ENCODE measurements at places on chromosomes 3 and 15. TPM values are rescaled to one million over a fixed set of nuclear protein-coding genes. Genes with fewer than 3 reads are reported as not detected.
A peak's percentile ranks its signal among the peaks of the same experiment; 100 is the strongest.

DNA sequence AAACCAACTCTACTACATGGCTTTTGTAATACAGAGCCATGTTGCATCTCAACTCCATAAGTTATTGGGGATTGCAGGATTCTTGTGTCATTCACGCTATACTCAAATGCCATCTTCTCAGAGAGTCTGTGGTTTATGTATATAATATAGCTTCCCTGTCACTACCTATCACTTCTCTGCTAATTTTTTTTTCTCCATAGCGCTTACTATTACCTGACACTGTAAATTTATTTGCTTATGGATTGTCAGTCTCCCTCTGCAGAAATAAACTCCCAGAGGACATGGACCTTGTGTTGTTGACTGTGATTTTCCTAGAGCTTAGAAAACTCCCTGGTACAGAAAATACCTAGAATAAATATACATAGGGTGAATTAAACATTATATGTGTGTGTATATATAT lies 990.5 kb downstream of the TBL1XR1 start:
- no peak for DNase-seq

The SIDT1 gene
- 116 TPM for total RNA-seq

DNA sequence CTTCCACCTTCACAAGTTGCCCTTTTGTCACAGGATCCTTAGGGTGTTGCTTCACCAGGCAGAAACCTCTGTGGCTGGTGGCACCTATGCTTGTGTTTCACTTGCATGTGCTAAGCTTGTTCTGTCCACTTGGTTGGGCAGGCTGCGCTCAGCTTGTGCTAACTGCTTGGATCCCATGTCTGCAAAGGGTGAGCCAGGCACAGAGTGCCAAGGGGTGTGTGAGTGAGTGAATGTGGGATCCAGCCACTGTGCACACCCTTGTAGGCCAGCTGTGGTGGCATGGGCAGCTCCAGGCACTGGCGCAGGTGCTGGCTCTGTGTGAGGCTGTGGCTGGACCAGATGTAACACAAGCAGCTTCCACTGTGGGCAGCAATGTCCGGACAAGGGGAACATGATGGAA lies 728.7 kb upstream of the ROBO1 start:
- DNase-seq = no peak

GRCh38 chr15:92343924-92344643 lies 49.6 kb upstream of the ST8SIA2 start:
- no peak for DNase-seq

The COL6A6 gene
- not detected for total RNA-seq

DNA sequence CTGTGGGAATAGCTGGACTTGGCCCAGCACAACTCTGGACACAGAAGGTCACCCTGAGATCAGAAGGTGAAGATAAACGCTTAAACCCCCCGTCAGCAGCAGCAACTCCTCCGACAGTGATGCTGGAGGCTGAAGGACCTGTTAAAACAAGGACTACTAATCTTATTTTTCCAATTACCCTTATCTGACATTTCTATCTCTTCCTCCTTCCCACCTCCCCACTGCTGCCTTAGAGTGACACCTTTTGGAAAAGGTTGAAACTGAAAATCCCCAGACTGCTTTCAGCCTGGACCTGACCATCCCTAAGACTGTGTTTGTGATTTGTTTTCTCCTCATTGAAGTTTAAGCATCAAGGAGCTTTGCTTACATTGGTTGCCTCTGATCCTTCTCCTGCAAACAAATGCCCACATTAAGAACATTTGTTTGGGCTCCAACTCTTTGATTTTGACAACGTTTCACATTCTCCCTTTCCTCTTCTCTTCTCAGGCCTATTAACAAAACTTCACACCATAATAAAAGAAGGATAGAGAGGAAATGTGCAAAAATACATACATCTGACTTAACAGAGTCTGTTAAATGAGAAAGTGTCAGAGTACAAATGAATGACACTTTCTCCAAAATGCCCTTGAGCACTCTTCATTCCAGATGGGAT lies 410.6 kb upstream of the WNT5A start:
- no peak for DNase-seq

- peak; percentile 31 for DNase-seq
Observed at GRCh38 chr3:123094516-123095313, 27.9 kb downstream of the PDIA5 start.

Data from Peyer's patch (tissue), 4 donors.